ENCODE measurements at places on chromosomes 2 and 18. TPM values are rescaled to one million over a fixed set of nuclear protein-coding genes. Genes with fewer than 3 reads are reported as not detected.
A peak's percentile ranks its signal among the peaks of the same experiment; 100 is the strongest.

DNA sequence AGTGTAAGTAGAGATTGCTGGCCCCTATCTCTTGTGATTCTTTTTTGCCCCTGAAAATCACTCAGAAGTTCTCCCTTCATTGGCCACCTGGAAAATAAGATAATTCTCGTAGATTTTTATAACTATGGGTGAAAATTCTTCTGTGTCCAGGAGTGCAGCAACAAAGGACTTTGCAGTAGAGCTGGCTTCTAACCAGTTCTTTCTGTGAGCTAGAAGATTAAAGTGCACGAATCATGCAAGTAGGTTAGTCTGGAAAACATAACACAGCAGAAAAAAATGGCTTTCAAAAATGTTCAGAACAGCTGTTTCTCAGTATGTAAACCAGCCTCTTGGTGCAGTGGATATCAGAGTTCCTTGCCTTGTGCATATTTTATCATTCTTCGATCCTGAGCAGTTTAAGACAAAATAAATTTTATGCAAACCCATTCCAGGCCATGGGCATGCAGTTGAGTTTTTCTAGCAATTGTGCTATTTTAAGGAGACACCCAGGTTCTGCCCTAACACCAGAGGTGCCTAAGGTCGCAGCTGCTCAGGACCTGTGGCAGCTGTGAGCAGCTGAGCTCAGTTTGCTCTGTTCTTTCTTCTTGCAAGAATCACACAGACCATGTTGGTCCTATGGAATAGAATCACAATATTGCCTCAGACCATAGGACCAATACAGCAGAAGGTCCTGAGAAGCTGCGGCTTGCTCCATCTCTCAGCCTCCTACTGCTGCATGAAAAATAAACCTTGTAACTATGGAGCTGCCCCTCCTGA lies 80.9 kb upstream of the BCL2L11 start:
- no peak overlapping the region for H3K4me3 ChIP-seq
- H3K36me3 ChIP-seq: no peaks in the 10 kb centered on the region
- H3K4me1 ChIP-seq: no peaks in the 10 kb centered on the region
- no peak for DNase-seq

DNA sequence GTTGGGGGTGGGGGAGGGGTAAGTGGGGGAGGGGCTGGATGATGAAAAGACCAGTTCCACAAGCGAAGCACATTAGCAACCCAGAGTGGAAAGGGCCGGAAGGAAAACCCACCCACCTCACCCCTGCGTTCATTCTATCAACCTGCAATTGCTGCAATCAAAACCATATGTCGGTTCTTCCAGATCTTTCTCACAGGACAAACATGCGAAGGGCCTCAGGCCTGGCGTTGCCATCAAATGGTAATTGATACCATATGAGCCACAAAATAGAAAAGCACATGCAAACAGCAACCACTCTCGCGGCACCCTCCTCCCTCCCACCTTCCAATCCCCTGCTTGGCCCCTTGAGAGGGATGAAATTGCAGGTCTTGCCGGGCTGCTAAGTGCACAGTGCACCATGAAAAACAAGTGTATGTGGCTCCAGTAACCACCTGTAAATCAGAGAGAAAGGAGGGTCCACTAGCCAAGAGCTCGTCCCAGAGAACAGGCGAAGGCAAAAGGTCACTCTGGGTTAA lies 287.5 kb downstream of the TCF4 start:
- peaks cover 6% of the 10 kb centered on the region for H3K4me1 ChIP-seq
- no peak overlapping the region for H3K27ac ChIP-seq
- no peak for DNase-seq
- H3K27me3 ChIP-seq: no peaks in the 10 kb centered on the region
- H3K4me3 ChIP-seq: no peak overlapping the region
- H3K36me3 ChIP-seq: no peaks in the 10 kb centered on the region

- no peaks in the 10 kb centered on the region for H3K36me3 ChIP-seq
- no peak overlapping the region for H3K4me3 ChIP-seq
- no peaks in the 10 kb centered on the region for H3K4me1 ChIP-seq
- no peaks in the 10 kb centered on the region for H3K27me3 ChIP-seq
These were observed 434.2 kb downstream of the GRB14 start for GRCh38 chr2:164187121-164187520.

The CYRIA gene
- 29.4 TPM for total RNA-seq

DNA sequence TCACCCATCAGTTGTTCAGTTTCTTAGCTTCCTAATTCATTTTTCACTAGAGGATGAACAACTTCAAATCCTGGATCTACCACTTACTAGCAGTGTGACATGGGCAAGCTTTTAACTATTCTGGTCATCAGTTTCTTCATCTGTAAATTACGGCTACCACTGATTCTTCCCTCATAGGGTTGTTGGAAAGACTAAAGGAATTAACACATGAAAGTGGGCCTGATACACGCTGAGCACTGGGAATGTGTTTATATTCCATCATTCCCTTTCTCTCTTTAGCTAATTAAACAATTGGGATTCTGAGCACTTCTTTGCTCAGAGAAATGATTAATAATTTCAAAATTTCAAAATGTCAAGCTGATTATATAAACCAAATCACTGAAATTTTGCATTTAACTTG lies 862.3 kb upstream of the GCFC2 start:
- DNase-seq: no peak
- H3K36me3 ChIP-seq: no peaks in the 10 kb centered on the region
- no peaks in the 10 kb centered on the region for H3K27me3 ChIP-seq
- no peaks in the 10 kb centered on the region for H3K4me1 ChIP-seq
- no peak overlapping the region for H3K4me3 ChIP-seq

DNA sequence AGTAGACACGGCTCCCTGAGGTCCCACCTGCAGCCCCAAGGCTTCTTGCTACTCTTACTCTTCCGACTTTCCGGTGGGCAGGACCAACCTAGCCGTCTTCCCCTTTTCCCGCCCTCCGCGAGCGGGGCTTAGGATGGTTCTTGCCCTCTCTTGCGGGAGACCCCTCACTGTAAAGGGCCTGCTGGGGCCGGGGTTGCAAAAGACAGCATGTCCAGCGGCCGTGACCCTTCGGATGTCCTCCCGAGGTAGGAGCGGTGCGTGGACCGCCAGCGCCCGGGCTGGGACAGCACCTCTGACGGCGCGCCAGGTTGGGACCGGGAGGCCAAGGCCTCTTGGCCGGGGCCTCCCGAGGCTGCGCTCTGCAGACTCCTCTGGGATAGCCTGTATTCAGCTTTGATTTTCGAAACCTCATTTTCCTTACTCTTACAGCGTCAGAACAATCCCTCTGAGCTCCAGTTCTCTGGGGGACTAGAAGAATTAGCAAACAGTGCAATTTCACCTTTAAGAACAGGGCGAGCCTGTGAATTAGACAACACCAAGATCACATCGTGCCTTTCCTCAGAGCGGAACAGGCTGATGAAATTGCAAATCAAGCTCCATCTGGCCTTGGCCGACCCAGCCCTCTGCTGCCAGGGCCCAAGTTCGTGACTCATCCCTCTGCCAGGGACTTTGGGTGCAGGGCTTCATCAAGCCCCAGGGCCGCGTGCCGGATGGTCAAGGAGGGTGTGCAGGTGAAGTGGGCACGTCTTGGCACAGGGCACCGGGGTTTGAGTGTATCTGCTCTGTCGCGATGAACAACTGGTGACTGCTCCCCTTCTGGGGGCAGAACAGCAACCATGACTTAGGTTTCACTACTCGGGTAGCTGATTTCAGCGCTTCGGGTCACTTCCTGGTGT lies 777 bp downstream of the MOCOS start:
- DNase-seq: peak; percentile 56
- no peak overlapping the region for H3K27ac ChIP-seq
- H3K27me3 ChIP-seq: no peaks in the 10 kb centered on the region

The MEIS1 gene
- 54.7 TPM for total RNA-seq

GRCh38 chr2:133541797-133542196 lies 26.5 kb downstream of the NCKAP5 start:
- no peak overlapping the region for H3K27ac ChIP-seq
- no peaks in the 10 kb centered on the region for H3K27me3 ChIP-seq
- no peaks in the 10 kb centered on the region for H3K36me3 ChIP-seq
- H3K4me3 ChIP-seq: no peak overlapping the region
- no peaks in the 10 kb centered on the region for H3K4me1 ChIP-seq

- no peaks in the 10 kb centered on the region for H3K4me1 ChIP-seq
- H3K4me3 ChIP-seq: no peak overlapping the region
- no peaks in the 10 kb centered on the region for H3K27me3 ChIP-seq
- no peak overlapping the region for H3K27ac ChIP-seq
- no peak for DNase-seq
- no peaks in the 10 kb centered on the region for H3K36me3 ChIP-seq
These were observed 38.9 kb upstream of the TRIM43 start for GRCh38 chr2:95552911-95553310.

DNA sequence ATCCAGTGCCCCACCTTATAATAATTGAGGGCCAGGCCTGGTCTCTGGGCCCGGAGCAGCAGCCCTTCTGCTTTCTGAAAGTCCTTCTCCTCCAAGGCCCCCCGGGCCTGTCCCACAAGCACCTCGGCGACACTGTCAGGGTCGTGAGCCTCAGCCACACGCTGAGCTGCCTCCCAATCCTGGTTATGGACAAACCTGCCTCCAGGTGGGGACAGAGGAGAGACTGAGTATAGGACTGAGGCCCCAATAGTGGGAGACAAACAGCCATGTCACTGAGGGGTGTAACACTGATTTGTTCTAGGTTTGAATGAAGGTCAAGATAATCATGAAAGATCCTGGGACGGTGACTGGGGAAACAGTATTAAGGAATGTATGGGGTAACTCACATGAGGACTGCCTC lies 11.8 kb downstream of the KRTCAP3 start:
- no peak overlapping the region for H3K27ac ChIP-seq
- no peaks in the 10 kb centered on the region for H3K27me3 ChIP-seq
- no peak overlapping the region for H3K4me3 ChIP-seq
- no peak for DNase-seq
- H3K4me1 ChIP-seq: no peaks in the 10 kb centered on the region

DNA sequence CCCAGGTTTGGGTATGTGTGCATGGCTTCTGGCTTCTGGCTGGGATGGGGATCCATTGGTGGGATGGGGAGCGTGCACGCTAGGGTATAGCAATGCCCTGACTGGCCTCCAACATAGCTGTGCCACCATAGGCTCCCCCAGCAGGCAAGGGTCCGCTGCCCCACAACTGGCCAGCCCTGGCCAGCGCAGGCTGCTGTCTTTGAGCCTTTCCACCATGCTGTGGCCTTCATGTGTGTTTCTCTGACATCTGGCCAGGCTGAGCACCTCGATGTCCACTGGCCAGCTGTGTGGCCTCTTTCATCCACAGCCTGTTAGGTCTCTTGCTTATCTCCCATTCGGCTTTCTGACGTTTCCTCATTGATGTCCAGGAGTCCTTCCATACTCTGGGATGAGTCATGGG lies 231.3 kb downstream of the NDUFA10 start:
- H3K36me3 ChIP-seq: no peaks in the 10 kb centered on the region
- DNase-seq: no peak
- H3K27ac ChIP-seq: no peak overlapping the region
- H3K4me3 ChIP-seq: no peak overlapping the region
- no peaks in the 10 kb centered on the region for H3K4me1 ChIP-seq
- H3K27me3 ChIP-seq: no peaks in the 10 kb centered on the region

- no peak overlapping the region for H3K4me3 ChIP-seq
- DNase-seq: no peak
- no peak overlapping the region for H3K27ac ChIP-seq
These were observed 86.5 kb downstream of the UXS1 start for GRCh38 chr2:106107509-106108131.

DNA sequence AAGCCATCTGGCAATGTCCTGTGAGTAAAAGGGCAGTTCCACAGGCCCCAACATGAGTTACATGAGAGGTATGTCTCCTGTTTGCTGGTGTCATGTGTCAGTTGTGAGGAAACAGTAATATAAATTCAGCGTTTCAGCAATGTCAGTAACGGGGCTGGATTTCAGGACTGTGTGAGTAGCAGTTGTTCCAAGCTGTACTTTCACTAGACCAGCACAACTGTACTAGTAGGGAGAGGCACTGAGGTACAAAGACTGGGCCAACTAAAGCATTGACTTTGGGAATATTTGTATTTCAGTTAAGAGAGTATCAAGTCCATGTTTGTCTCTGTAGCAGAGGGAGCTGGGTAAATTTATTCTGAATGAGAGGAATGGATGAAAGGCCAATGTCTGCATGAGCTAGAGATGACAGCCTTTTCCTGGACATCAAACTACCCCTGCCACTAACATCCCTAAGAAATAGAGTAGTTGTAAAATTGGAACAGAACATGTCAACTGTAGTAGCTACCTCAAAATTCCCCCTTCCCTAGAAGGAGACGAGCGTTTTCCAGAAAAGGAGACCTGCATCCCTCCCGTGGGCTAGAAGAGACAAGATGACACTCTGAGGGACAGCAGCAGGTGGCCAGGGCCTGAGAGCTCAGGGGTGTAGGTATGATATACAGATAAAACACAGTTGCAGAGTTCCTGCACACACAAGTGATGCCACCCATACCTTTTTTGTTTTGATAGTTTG lies 24.4 kb downstream of the EIF4E2 start:
- H3K27ac ChIP-seq: no peak overlapping the region
- DNase-seq: no peak
- H3K36me3 ChIP-seq: peaks cover 77% of the 10 kb centered on the region
- no peaks in the 10 kb centered on the region for H3K27me3 ChIP-seq
- H3K4me3 ChIP-seq: no peak overlapping the region
- no peaks in the 10 kb centered on the region for H3K4me1 ChIP-seq

The KCNE4 gene
- total RNA-seq: 1.2 TPM

The KCNF1 gene
- total RNA-seq: not detected

DNA sequence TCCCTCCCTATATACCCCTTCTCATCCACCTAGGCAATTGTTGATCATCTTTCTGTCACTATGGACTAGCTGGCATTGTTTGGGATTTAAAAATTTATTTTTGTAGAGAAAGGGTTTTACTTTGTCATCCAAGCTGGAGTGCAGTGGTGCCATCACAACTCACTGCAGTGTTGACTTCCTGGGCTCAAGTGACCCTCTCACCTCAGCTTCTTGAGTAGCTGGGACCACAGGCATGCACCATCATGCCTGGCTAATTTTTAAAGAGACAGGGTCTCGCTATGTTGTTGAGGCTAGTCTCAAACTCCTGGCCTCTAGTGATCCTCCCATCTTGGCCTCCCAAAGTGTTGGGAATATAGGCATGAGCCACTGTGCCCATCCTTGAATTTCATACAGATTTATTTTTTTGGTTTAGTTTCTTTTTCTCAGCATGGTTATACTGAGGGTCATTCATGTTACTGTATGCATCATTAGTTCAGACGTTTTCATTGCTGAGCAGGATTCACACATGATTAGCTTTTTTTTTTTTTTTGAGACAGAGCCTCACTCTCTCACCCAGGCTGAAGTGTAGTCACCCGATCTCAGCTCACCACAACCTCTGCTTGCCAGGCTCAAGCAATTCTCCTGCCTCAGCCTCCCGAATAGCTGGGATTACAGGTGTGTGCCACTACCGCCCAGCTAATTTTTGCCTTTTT lies 8.6 kb upstream of the PCARE start:
- DNase-seq: no peak
- H3K36me3 ChIP-seq: no peaks in the 10 kb centered on the region
- no peaks in the 10 kb centered on the region for H3K4me1 ChIP-seq
- no peaks in the 10 kb centered on the region for H3K27me3 ChIP-seq
- H3K4me3 ChIP-seq: no peak overlapping the region
- no peak overlapping the region for H3K27ac ChIP-seq

Measured in lower lobe of right lung (tissue), 2 donors.